DMS79 treated with DMSO at 0.1 percent for 48 hours (cell line): ENCODE measurements at places on chromosomes 6 and 20.
A peak's percentile ranks its signal among the peaks of the same experiment; 100 is the strongest.

DNA sequence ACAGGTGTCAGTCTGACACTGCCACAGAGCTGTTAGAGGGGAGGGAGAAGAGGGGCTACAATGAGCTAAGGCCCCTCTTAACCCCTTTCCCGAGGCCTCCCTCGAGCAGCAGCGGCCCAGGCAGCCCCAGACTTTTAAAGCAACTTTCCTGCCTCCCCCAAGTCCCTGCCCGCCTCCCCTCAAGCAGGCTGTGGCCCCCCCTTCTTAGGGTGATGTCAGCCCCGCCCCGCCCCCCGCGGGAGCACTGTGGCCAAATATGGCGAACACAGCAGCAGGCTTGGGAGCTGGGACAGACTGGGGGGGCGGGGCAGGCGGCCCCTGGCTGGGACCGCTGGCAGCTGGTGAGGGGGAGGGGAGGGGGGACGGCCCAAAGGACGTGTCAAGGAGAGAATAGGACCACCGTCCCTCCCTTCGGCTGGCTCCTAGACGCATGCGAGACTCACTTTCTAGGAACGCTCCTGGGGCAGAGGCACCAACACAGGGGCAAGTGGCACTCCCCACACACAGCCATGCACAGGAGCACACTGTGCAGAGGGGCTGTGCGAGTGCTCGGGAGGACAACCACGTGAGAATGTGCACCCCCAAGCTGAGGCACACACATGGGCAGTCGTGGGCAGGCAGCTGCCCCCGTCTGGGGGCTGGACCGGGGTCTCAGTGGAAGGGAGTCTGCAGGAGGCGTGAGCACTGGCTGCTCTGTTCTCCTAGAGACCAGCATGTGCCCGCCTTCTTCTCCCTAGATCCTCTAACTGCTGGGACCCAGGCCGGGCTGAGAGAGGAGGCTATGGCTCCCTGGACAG lies 6.7 kb downstream of the TEAD3 start:
- no peak for DNase-seq

GRCh38 chr6:149334682-149335160 lies 17.2 kb downstream of the TAB2 start:
- DNase-seq: no peak

DNA sequence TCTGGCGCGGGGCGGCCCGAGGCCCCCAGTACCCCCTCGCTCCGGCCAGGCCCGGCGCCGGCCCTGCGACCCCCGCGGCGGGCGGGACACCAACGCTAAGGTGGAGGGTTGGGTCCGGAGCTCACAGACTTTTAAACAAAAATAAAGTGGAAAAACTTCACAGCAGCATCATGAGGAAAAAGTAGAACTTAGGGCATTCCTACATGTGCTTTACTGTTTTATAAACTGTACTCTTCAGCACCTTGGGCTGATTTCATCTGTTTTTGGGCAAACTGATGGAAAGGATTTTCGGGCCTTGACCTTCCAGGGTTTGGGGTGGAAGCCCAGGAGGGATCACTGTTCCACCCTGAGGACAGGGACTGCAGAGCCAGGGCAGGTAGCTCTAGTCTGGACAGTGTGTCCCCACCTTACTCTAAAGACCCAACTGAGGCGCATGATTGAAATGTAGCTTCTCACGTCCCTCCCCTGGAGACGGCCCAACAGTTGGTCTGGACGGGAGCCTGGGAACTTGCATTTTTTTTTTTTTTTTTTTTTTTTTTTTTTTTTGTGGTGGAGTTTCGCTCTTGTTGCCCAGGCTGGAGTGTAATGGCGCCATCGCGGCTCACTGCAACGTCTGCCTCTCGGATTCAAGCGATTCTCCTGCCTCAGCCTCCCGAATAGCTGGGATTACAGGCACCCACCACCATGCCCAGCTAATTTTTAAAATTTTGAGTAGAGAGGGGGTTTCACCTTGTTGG lies 740 bp downstream of the NELFCD start:
- DNase-seq: no peak

DNA sequence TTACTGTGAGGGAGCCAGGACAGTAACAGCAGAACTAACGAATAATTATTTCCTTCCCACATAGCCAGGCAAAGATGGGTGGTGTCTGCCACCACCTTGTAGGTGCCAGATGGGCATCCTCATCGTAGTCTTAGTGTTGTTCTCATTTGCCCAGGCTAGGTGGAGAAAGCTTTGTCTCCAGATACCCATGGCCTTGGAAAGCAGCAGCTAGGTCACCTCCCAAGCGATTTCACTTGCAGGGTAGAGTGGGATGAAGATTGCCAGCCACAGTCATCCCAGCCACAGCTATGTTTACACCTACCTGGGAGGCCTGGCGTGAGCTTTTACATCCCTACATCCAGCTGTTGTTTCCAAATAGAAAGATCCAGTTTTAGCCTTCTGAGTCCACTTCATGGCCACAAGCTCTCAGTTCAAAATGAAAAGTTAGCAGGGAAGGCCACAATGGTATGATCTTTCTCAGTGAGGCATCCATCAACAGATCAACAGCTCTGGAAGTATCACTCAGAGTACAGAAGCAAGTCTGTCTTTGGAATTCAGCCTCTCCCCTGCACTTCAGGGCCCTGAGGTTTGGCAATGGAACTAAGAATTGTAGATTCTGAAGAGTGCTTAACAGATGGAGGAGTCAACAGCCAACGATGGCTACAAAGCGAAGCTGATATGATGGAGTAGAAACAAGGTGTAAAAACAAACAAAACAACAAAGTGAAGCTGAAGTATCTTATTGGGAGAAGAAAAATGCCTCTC lies 11.0 kb upstream of the SNRPC start:
- DNase-seq: peak; percentile 87

DNA sequence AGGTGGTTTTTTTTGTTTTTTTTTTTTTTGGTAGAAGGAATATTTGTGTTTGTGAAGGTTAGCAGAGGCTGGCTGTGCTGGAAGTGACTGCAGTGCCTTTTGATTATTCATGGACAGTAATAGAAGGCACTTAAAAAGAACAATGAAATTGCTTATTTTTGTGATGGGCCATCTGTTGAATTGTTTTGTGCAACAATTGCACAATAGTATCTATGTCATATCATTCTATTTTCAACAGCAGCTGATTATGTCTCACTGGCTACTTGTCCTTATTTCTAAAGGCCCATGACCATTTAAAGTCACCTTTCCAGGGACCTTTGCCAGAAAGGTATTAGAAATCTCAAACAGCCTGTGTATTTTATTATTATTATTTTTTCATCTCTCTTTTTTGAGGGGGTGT lies 70.6 kb downstream of the AFG1L start:
- DNase-seq: no peak

GRCh38 chr6:162942866-162943265 lies 215.1 kb downstream of the PACRG start:
- no peak for DNase-seq

DNA sequence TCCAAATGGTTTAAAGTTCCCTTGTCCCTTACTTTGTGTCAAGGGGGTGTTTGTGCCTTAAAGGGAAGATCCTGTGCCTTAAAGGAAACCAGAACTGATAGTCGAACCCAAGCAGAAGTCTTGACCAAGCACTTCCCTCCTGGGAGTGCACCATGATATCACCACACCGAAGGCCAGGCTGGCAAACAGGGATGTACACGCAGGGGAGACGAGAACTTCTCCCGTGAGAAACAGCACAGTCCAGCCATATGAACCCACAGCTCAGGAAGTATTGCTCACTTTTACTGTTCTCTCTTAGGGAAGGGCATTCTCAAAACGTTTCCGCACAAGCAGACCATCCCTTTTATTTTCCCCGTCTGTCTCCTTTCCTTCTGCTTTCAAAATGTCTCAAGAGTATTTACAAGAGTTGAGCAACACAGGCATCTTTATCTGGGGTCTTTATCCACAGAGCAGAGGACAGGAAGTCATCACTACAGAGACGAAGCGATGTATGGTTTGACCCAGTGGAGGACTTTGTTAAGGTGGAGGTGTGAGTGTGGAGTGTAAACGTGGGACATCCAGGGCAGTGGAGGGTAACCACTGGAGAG lies 12.8 kb upstream of the SERPINB1 start:
- DNase-seq: no peak

GRCh38 chr6:168948002-168948401 lies 305.6 kb downstream of the THBS2 start:
- DNase-seq: no peak

DNA sequence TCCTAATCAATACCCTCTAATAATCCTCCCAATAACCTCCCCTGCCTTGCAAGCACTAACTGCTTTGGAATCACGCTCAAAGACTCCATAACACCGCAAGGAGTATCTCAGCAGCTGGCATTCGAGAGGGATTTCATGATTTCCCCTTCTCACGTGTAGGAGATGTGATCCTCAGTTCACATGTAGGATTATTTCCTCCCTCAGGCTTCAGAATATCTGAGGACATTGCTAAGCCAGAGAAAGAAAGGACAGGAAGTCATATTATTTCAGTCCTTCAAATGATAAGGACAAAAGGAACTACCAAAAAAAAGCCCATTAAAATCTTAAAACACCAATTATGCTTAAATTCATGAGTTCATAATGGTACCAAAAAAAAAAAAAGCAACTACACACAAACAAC lies 122.9 kb downstream of the NFATC2 start:
- DNase-seq: no peak

DNA sequence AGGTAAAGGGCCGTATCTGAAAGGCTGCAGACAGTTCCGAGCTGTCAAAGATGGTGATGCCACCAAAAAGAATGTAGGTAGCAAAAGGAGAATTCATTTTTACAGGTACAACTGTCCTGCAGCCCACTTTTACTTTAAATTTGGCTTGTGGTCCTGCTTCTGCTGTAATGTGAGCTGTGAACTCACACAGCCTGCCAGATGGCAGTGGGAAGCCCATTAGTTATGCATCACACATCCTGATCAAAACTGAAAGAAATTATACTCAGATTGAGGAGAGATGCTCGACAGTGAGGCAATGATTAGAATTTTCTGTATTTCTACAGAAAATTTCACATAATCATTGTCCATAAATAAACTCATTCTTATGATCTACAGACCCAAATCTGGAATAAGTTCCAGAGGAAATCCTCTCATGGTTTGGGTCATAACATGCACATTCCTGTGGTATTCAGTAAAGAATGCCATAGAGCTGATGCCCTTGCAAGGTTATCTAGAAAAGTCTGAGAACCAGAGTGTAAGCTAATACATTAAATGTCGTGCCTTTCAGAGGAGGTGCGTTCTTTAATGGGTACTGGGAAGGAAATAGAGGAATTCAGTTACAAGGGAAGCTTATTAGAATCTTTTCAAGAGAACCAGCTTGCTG lies 23.9 kb upstream of the E2F3 start:
- peak; percentile 22 for DNase-seq

GRCh38 chr20:62741701-62742491 lies 33.3 kb downstream of the NTSR1 start:
- no peak for DNase-seq

- no peak for DNase-seq
Measured at GRCh38 chr6:36536873-36537547, 10.3 kb downstream of the STK38 start.

DNA sequence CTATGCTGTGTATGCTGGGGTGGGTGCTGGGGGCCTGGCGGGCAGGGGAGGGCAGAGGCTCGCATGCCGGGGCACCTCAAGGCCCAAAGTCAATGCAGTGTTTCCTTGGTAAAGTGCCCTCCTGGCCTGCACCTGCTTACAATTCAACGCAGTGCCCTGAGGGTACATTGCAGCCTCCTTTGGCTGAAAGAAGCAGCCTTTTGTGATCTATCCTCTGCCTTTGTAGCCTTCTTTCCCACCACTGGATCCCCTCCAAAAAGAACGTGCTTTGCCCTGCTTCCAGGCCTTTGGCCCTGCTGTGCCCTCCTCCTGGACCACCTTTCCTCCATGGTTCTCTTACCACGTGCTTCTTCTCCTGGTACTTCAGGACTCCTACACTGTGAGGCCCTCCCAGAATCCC lies 113.6 kb upstream of the PTPN1 start:
- no peak for DNase-seq

DNA sequence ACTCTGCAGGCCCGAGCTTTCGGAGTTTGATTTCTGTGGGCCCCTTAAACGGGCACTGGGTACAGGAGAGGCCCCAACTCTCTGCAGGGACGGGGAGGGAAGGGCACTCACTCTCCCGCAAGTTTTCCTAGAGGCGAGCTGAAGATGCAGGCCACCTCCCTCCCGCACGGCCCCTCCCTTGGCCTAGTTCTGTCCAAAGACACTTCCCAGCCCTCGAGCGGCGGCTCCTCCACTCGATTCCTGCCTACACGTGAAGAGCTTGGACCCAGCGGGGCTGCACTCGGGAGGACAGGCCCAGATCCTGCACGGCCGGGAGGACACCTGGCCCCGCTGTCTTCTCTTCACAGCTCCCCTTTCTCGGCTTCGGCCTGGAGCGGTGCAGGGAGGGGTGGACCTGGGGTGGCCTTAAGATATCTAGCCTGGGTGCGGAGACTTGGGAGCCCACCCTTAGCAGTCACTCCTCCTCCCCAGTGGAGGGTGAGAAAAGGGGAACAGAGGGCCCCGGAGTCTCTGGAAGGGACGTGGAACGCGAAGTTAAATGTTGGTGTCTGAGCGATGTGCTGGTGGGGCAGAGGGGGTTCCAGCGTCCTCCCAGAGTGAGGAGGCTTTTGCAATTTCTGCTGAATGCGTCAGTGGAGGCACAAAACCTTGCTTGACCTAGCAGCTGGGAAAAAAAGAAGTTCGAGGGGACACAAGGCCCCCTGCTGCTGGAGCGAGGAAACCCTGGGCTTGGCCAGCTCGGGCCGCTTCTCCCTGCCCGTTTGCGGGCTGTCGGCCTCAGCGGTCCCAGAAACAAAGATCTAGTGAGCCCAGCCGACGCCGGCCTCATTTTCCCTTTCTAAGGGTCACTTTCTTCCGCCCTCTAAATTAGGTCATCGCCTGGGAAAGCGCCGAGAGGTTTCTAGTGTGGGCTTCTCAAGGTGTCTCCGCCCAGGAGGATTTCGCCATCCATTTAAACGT lies 4.9 kb downstream of the OLIG3 start:
- DNase-seq: no peak

GRCh38 chr6:122423734-122424133 lies 24.3 kb downstream of the HSF2 start:
- DNase-seq: no peak

- no peak for DNase-seq
Measured at GRCh38 chr6:131831886-131832285, 24.1 kb downstream of the ENPP1 start.

- no peak for DNase-seq
Measured at GRCh38 chr6:159902620-159903019, 11.8 kb downstream of the MAS1 start.

DNA sequence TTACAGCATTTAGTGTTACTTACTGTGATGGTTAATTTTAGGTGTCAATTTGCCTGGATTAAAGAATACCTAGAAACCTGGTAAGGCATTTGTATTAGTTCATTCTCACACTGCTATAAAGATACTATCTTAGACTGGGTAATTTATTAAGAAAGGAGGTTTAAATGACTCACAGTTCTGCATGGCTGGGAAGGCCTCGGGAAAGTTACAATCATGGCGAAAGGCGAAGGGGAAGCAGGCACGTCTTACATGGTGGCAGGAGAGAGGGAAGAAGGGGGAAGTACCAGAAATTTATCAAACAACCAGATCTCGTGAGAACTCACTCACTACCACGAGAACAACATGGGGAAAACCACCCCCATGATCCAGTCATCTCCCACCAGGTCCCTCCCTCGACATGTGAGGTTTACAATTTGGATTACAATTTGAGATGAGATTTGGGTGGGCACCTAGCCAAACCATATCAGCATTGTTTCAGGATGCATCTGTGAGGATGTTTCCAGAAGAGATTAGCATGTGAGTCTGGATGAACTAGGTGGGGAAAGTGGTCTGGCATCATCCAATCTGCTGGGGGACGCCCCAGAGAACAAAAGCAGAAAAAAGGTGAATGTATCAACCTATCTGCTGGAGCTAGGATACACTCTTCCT lies 76.8 kb downstream of the MKKS start:
- no peak for DNase-seq

- no peak for DNase-seq
Measured at GRCh38 chr20:5074232-5074674, 45.5 kb downstream of the PCNA start.

GRCh38 chr6:938271-938905 lies 245.4 kb upstream of the EXOC2 start:
- DNase-seq: no peak
